ENCODE measurements at places on chromosomes 12 and 14.

DNA sequence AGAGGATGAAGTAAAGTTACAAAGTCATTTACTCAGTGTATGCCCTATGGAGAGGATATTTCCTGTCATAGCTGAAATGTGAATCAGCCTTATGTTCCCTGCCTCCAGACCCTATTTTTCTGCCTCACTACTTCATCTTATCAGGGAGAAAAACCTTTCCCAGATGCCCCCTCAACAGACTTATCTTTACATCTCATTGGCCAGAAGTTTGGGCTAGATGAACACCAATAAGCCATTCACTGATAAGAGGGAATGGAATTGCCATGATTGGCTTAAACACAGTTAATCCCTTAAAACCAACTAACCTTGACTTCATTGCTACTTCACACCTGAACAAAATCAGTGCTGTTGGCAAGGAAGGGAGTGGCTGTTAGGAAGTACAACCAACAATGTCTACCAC, 40.1 kb downstream of the CREBL2 start:
- no peak for DNase-seq

DNA sequence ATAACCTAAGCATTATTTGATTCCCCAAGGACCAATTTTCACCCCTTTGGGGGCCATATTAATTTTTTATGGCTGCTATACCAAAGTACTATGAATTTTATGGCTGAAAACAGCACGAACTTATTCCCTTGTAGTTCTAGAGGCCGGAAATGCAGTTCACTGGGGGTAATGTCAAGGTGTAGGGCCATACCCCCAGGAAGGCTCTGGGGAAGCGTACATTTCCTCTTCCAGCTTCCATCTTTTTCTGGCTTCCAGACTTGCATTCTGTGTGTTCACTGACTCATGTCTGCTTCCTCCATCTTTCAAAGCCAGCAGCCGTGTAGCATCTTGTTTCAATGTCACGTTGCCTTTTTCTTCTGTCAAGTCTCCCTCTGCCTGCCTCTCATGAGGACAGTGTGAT, 133.5 kb downstream of the BICD1 start:
- DNase-seq = peak; percentile 43

DNA sequence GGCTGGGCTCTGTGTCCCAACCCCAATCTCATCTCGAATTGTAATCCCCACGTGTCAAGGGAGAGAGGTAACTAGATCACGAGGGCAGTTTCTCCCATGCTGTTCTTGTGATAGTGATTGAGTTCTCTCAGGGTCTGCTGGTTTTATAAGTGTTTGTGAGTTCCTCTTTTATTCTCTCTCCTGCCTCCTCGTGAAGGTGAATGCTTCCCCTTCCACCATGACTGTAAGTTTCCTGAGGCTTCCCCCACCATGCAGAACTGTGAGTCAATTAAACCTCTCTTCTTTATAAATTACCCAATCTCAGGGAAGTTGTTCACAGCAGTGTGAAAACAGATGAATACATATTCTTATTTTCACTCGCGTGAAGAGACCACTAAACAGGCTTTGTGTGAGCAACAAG, 148.2 kb downstream of the TMEM30B start:
- DNase-seq = no peak

GRCh38 chr12:128994856-128995255, 141.6 kb downstream of the GLT1D1 start:
- DNase-seq = no peak

- no peak for DNase-seq
Measured at GRCh38 chr12:46460682-46461210, 88.2 kb upstream of the SLC38A2 start.

DNA sequence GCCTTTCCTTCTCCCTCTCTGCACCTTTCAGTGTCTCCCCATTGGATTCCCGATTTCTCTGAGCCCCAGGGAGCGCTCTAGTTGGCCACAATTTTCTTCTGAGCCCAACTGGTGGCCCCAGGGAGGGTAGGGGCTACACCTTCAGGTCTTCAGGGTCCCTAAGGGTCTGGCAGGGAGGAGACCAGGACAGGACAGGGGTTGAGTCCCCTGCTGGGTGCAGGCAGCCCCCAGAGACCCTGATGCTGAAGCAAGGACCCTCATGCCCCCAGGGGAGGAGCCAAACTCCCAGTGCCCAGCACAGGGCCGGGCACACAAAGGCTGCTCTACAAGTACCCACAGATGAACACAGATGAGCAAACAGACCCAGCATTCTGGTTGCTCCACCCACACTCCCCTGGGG, 12.7 kb downstream of the FOXN4 start:
- DNase-seq = no peak

GRCh38 chr14:55180434-55180833, 11.0 kb downstream of the DLGAP5 start:
- no peak for DNase-seq

GRCh38 chr12:77725611-77726010, 105.1 kb upstream of the NAV3 start:
- DNase-seq = no peak

GRCh38 chr12:55816881-55817344, 611 bp downstream of the SARNP start:
- DNase-seq = no peak

DNA sequence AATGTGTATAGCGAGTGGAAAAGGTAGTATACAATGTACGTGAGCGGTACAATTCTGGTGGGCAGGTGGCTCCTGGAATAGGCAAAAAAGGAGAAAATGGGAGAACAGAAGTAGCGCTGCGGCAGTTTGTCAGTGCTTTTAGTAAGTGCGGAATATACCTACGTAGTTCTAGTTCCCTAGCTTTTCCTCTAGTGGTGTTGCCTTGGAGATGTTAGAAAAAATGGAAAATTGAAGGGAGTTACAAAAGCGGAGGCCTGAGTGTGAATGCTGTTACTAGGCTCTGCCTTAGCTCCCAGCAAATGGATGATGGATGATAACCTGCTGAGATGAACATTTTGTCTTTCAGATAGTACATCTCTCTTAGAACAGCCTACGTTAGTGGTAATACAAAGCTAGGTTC, 1.1 kb downstream of the TTC8 start:
- peak; percentile 56 for DNase-seq

DNA sequence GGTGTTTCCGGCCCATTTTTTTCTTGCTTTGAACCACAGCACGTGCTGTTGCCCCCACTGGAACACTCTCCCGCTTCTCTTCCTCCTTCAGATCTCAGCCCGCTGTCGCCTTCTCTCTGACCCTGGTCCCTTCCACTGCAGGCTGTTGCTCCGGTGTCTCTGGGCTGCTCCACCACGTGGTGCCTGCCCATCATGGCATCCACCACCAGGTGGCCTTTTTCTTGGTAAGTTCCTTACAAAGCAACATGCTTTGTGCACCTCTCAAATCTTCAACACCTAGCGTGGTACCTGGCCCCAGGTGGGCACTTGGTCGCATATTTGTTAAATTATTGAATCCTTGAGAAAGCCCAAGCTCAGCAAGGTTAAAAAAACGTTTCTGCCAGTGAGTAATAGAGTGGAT, 19.1 kb downstream of the TUNAR start:
- DNase-seq = peak; percentile 15

DNA sequence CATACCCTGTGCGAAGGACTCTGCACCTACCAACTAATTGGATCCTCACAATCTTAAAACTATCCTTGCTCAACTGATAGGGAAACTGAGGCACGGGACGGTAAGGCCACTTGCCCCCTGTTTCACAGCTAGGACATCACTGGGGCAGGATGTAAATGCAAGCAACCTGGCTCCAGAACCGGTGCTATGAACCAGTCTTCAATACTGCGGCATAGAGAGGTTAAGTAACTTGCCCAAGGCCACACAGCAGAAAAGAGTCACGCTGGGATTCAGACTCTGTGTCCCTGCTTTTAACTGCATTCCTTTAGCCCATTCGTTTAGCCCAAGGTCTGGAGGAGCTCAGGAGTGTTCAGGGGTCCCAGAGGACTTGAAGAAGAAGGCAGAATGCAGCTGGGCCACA, 76.1 kb downstream of the NCOR2 start:
- DNase-seq = no peak

DNA sequence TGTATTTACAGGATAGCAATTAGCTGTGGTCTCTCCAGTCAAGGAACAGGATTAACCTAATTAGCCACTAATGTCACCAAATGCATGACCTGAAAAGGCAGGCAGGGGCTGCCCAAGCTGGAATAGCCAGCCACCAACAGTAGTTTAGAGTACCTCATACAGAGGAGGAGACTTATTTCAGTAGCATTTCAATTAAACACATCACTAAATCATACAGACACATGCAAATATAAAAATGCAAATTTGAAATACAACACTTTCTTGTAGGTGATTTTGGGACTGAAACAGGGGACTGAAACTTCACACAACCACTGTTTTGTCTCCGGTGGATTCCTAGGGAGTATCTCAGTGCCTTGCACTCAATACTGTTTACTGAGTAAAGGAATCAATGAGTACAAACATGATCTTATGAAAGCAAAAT, 636 bp upstream of the IFNG-AS1 start:
- peak; percentile 56 for DNase-seq

DNA sequence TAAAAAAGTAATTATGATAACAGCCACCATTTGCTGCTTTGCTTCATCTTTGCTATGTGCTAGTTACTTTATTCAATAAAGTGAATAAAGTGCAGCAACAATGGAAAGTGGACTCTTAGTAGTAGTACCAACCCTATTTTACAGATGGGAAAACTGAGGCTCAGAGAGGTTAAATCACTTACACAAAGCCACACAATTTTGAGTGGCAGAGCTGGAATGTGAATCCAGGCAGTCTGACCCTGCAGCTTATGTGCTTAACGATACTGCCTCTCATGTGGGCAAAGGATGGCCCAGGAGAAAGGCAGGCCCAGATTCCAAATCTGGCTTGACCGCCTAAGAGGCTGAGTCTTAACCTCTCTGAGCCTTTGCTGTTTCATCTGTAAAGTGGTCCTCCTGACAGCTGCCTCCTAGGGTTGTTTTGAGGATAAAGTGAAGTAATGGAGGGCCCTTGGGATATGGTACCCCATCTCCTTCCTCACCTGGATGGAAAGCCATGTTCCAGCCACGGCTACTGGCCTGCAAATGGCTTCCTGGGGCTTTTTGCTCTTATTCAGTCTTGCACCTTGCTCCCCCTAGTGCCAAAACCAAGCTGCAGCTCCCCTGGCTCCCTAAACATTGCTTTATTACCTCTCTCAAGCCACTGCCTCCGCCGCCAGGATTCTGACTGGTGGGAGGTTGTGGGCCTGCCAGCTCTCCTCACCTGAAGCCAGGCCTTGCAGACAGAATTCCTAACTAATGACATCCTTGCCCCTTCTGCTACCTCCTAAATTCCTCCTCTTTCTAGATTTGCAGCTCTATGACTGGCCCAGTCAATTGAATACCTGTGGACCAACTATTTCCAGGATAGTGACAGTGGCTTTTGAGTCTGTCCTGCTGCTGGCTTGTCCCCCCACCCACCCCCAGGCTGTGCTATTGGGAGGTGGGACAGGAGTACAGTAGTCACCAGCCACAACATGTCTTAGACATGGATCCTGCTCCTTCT, 283.3 kb upstream of the PWP1 start:
- peak; percentile 42 for DNase-seq

- peak; percentile 34 for DNase-seq
Measured at GRCh38 chr12:7645395-7646177, 20.1 kb downstream of the APOBEC1 start.

DNA sequence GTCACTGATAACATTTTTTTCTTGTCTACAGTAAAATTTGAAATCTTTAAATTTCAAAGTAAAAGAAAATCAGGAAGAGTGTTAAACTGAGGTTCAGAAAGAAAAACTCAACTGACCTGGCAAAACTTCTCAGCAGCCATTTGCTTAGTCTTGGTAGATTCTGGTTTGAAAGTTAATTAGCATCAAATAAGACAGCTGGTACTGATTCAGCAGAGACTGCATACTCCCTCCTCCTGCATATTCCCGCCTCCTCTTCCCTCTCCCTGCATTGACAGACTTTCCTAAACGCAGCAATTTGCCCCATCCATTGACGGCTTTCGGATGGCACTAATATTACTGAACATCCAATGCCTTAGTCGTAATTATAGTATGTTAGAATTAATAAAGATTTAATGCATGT, 520.8 kb downstream of the FLRT2 start:
- DNase-seq = no peak

GRCh38 chr14:101851736-101852405, 90.4 kb downstream of the PPP2R5C start:
- no peak for DNase-seq

- peak; percentile 62 for DNase-seq
Measured at GRCh38 chr12:43964033-43964432, 128.2 kb downstream of the TMEM117 start.

GRCh38 chr14:99961826-99962518, 103.2 kb upstream of the EVL start:
- no peak for DNase-seq

DNA sequence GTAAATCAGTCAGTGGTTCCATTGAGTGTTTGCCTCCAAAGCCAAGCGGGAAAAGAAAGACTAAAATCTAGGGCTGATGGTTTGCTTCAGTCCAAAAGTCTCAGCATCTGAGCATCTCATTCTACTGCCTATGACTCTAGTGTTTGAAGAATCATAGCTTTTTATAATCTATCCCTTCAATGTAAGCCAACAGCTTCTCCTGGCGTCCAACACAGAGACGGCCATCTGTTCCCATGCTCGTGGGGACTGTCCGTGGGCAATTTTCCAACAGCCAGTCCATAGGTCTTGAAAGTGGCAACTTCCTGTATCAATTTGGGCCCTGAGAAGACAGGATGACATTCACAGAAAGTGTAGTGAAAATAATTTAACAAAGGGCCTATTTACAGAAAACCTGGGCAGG, 544.4 kb upstream of the TMEM132C start:
- no peak for DNase-seq

GRCh38 chr12:51390457-51390856, 749 bp downstream of the GALNT6 start:
- peak; percentile 40 for DNase-seq

- DNase-seq = no peak
Measured at GRCh38 chr12:45509187-45509586, 220.3 kb upstream of the ARID2 start.

DNA sequence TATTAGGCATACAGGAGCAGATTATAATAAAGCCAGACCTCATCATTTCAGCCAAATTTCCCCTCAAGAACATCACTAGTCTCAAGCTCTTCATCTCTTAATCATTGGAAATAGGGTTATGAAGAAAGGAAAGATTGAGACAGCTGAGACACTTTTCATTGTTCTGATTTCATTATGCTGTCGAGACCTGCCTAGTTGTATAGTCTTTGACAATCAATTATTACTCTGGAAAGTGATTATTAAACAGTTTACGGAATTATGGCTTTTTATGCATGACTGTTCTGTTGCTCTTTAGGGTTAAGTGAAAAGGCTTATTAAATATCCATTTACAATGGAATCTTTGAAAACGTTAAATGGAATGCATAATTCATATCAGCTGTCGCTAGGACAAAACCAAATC, 48.3 kb downstream of the TTC6 start:
- DNase-seq = no peak

GRCh38 chr12:102182635-102183034, 15.0 kb downstream of the PMCH start:
- DNase-seq = no peak

Measured in SK-N-DZ (cell line).